ENCODE measurements at places on chromosomes 5 and 9.

DNA sequence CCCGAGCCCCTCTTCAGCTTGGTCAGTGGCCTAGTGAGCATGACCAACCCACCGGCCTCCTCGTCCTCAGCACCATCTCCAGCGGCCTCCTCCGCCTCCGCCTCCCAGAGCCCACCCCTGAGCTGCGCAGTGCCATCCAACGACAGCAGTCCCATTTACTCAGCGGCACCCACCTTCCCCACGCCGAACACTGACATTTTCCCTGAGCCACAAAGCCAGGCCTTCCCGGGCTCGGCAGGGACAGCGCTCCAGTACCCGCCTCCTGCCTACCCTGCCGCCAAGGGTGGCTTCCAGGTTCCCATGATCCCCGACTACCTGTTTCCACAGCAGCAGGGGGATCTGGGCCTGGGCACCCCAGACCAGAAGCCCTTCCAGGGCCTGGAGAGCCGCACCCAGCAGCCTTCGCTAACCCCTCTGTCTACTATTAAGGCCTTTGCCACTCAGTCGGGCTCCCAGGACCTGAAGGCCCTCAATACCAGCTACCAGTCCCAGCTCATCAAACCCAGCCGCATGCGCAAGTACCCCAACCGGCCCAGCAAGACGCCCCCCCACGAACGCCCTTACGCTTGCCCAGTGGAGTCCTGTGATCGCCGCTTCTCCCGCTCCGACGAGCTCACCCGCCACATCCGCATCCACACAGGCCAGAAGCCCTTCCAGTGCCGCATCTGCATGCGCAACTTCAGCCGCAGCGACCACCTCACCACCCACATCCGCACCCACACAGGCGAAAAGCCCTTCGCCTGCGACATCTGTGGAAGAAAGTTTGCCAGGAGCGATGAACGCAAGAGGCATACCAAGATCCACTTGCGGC is 1.8 kb downstream of the EGR1 start:
- DNase-seq = peak; percentile 77

DNA sequence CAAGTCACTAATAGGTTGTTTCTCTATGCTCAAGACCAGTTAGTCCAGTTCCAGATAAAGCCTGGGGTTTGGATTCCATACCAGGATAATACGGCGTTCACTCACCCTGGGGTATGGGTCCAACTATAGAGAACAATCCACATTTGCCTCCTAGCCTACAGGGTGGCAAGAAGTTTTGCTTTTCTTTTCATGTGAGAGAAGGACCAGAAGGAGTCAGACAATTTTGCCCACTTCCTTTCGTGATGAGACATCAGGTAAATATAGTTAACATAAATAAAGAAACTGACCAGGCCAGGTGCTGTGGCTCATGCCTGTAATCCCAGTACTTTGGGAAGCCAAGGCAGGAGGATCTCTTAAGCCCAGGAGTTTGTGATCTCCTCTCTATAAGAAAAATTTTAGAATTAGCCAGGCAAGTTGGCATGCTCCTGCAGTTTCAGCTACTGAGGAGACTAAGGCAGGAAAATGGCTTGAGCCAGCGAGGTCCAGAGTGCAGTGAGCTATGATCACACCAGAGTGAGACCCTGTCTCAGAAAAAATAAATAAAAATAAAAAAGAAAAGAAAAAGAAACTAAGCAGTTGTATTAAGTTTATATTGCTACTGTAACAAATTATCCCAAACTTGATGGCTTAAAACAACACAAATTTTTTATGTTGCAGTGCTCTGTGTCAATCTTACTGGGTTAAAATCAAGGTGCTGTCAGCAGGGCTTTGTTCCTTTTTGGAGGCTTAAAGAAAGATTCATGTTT is 7.5 kb upstream of the REEP5 start:
- DNase-seq = no peak

DNA sequence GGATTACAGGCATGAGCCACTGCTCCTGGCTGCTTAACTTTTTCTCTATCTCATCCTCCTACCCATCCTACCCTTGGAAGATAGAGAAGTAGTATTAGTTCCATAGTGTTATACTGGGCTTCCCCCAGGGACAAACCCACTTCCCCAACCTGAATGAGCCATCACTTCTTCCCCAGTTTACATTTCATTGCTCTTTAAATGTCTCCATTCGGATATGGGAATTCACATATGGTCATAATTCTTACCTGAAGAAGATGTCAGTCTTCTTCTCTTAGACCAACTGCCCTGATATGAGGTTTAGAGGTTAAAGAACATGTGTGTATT is 1.9 kb downstream of the CD274 start:
- no peak for DNase-seq

DNA sequence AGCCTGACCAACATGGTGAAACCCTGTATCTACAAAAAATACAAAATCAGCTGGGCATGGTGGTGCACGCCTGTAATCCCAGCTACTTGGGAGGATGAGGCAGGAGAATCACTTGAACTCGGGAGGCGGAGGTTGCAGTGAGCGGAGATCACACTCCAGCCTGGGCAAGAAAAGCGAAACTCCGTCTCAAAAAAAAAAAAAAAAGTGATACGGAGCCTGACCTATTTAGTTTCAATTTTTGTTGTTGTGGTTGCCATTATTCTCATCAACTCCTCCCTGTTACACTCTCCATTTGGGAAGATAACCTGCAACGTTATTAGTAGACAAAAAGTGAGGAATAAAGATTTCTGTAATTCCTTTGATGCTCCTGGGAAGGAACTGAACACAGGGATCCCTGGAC is 1.3 kb downstream of the STOM start:
- DNase-seq = no peak

- no peak for DNase-seq
These were observed 562.4 kb downstream of the EBF1 start for GRCh38 chr5:158537366-158537765.

DNA sequence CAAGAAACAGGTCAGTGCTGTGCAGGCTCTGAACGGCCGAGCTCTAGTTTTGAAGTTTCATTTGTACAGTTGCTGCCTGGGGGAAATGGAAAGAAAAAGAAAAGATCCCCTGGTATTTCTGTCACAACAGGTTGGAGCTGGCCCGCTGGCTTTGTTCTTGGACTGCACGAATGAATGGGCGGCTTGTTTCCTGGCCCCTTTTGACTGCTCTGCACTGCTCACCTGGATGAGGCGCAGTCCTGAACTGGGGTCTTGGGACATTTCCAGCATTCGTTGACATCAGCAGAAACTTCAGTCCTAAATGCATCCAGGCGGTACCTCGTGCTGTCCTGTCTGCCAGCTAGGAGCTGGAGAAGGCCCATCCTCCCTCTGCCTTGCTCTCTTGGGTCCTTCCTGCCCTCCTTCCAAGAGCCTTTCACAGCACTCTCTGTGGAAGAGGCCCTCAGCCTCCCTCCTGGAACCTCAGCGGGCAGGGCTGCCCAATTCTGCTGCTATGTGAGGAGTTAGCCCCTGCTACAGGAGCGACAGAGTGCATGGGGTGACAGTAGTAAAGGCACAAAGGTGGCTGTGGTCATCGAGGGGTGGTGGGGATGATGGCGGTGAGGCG is 189.2 kb downstream of the FSTL4 start:
- no peak for DNase-seq

DNA sequence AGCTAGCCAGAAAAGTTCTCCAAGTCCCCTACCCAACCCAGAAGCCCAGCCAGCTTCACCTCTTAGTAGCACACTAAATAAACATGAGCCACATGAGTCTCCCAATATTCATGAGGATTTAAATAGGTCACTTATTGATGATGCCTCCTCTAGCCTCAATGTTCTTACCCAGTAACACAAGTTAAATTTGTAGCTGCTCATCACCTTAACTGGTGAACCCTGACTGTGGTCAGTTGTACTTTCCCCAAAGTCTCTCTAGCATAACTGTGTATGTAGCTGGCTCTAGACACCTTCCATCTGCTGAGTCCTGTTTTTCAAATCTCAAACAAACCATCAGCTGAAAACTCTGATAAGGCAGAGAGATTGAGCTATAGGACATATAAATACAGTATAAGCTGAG is 100.3 kb upstream of the ELAVL2 start:
- no peak for DNase-seq

DNA sequence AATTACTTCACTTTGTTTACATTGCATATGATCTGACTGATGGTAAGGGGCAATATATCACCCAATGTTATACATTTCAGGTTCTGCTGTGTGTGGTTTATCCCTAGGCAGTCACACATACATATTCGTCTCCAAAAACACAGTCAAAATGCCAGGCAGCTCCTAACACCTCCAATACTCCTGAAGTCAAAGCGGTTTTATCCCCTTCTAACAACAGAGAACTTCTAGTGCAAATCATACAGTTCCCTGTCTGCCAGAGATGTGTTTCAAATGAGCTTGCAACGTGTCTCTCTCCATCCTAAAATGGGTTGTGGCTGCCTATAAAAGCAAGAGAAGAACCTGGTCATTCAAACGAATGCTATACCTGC is 328.9 kb downstream of the ELAVL2 start:
- no peak for DNase-seq

- no peak for DNase-seq
These were observed 86.7 kb upstream of the SPATA31C2 start for GRCh38 chr9:88224938-88225337.

DNA sequence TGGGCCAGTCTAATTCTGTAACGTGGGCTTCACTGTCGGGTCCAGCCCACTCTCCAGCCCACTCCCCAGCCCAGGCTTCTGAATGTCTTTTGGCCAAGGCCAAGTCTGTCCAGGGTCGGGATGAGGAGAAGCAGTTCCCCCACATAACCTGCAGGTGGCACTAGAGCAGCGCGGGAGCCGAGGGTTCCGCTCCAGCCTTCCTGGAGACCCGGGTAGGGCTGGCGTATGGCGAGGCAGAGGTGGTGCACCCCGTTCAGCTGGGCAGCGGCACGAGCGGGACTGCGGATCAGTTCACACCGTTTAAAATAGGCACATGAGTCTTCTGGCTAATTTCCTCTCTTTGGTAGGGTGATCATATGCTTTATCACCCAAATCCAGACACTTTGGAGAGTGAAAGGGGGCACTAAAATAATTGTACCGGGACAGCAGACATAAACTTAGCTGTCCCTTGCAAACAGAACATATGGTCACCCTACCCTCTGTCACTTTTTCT is 185.9 kb downstream of the MSX2 start:
- peak; percentile 62 for DNase-seq

DNA sequence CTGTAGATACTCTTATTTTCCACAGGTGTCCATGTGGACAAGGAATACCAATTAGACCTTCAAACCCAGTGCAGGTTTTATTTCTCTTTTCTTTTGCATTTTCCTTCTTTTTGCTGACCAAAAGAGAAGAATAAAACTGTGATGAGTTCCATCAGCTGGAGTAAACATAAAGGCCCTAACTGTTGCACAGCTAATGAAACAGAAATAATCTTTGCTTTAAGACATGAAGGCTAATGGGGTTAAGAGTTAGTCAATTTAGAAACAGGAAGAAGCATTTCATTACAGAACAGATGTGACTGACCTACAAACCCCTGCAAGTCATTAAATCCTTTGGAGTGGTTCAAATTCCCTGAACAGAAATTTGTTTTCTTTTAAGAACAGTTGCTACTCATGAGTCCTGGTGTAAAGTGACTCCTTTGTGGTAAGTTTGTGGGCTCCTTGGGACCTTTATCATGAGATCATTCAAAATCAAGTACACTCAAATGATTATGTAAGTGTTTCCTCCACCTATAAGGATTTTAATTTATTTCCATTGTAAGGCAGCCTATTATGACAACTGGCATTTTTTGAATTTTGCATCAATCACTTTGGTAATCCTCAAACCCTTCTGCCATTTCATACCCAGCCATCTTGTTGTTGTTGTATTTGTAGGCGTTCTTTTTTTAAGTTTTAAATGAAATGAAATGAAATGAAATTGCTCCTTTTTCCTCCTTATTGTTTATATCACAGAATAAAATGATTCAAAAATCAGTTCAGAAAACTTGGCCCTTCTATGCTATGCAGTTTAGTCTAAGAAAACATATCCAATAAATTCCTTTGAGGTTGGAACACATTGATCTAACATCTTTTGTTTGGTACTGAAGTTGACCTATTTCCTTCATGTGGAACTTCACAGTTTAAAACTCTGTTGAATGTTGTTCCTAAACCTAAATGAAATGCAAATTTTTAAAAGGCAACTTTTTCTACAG is 1.3 kb downstream of the MINAR2 start:
- DNase-seq = no peak

DNA sequence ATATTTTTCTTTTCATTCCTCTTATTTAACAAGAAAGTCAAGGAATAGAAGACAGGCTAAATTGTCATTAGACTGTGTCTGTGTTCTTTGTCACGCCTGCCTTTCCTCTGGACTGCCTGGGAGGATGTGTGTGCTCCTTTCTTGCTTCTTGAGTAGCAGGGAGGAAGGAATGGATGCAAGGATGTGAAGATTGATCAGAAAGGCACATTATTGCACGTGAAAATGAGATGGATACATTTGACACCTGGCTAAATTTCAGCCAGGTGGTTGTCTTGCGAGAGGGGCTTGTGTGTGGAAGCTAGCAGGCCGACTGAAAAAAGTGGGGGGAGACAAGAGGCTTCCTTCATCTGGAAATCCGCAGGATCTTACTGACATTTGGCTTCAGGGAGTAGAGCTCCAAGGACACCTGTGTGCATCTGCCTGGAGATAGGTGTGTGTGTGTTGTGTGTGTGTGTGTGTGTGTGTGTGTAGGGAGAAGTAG is 200.1 kb downstream of the MEF2C start:
- DNase-seq = no peak

DNA sequence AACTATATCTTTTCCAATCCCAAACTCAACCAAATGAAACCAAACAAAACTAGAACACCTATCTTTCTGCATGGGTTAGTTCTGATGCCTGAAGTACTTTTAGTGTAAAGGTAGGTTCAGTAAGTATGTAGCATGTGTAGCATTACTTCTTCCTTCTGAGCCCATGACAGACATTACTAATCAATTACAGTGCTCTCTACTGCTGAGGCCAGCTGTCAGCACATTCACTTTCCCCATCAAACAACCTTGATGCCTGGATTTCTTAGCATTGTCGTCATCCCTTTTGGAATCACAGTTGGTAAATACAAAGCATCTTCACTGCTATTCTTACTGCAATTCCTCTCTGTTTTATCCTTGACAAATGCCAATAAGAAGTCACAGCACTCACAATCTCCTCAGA is 103.2 kb downstream of the PTTG1 start:
- DNase-seq = no peak

GRCh38 chr9:130298662-130299279 is 33.2 kb downstream of the HMCN2 start:
- DNase-seq = no peak

GRCh38 chr5:18068826-18069225 is 434.6 kb downstream of the TAF11L14 start:
- DNase-seq = no peak

GRCh38 chr5:77568082-77568481 is 70.4 kb downstream of the OTP start:
- DNase-seq = no peak

- no peak for DNase-seq
These were observed 5.4 kb downstream of the ACTL7B start for GRCh38 chr9:108850293-108850897.

GRCh38 chr5:155299386-155300005 is 285.9 kb downstream of the KIF4B start:
- DNase-seq = no peak

GRCh38 chr9:115042781-115043509 is 75.0 kb downstream of the TNC start:
- DNase-seq = no peak

DNA sequence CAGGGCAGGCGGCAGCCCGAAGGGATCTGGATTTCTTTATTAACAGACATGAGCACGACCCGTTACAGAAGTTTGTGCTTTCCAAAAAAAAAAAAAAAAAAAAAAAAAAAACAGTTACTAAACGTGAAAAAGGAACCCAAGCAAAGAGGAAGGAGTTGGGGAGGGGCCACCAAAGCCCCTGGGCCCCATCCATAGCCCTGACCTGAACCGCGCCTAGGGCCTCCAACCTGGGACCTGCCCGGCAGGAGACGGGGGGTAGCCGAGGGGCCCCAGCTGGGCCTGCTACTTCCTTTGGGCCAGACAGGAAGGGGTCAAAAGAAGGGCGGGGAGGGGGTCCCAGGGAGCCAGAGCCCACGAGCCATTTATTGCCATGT is 10.0 kb downstream of the PRR7 start:
- peak; percentile 35 for DNase-seq
